ENCODE measurements at places on chromosomes 6 and 20.

GRCh38 chr20:20206788-20207187, 154.5 kb downstream of the CFAP61 start:
- DNase-seq, result no peak

DNA sequence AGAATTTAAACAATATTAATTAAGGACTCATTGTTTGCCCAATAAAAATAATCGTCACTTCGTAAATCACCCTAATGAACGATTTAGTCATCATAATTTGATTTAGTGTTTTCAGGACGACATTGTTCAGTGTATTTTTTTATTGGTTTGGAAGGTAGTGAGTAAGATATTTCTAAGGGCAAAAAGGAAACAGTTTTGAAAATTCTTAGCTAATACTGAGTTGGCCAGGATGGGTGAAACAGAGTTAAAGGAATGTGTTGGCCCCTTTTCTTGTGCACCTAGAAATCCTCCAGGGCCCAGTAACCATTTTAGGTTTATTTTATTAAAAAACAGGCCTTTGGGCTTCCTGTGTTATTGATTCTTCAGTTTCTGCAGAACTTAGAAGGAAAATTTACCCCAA, 25.3 kb downstream of the ANKS1A start:
- DNase-seq, result no peak

- DNase-seq, result no peak
Observed at GRCh38 chr6:54805077-54805476, 41.5 kb upstream of the FAM83B start.

GRCh38 chr6:3455569-3456394, 1.1 kb downstream of the SLC22A23 start:
- DNase-seq, result no peak

DNA sequence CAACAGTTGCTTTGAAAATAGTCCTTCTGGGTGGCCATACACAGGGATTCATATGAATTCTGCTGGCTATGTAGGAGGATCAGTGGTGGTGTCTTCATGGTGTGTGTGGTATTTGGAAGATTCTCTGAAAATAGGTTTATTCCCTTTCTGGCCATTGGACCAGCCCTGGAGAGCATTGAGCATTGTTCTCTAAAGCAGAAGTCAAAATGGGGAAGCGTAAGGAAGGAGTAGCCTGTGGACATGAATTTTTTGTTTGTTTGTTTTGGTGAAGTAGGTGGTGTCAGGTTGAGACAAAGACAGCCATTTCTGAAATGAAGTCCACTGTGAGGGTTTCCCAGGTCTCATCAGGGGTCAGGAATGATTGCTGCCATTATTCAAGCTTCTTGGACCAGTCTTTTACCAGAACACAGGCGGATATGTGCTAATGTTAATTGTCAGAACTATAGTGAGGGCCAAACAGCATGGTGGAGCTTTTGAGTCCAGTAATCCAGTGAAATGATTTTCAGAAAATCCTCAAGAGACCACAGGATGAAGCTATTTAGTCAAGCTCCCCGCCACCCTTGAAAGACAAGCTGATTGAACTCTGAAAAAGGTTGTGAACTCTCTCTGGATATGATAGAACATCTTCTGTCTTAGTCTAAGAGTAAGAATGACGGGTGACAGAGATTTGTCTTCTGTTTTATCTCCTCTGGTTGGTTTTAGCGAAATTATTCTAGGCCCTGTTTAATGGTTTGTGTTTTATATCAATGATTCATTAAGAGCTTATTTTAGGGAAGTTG, 60.0 kb downstream of the DNAH8 start:
- DNase-seq, result no peak

DNA sequence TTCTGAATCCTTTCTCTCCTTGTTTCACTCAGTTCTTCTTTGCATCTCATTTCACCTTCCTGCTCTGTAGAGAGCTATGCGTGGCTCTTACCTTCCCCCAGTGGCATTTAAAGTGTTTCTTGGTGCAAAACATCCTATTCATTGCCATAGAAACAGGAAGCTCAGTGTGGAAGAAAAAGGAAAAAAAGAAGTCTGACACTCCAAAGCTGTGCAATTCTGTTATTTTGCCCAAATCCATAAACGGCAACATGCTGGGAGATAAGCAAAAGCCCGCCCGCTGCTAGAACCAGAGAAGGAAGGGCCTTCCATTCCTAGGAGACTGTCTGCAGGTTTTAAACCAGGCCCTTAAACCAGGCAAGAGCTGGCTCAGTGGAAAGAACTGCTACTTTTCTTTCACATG, 247.1 kb downstream of the HIVEP2 start:
- no peak for DNase-seq

- no peak for DNase-seq
Observed at GRCh38 chr6:85079761-85080160, 315.4 kb upstream of the TBX18 start.

- no peak for DNase-seq
Observed at GRCh38 chr6:111972745-111973117, 81.2 kb upstream of the CCN6 start.

DNA sequence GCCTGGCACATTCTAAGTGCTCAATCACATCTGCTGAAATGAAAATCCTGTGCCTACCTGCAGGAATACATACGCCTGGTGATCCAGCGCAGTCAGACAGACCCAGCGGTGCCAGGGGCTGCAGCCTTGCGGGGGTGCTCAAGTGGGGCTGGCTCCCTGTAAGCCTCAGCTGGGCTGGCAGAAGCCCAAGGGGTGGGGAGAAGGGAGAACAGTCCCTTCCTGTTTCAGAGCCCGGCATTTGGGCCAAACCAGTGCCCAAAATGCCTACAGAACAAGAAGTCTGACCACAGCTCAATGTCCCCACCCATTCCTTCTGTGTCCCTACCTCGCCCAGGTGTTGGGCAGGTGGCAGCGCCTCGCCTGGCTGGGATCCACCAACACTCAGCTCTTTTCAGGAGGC, 22.6 kb downstream of the KCNK15 start:
- no peak for DNase-seq

DNA sequence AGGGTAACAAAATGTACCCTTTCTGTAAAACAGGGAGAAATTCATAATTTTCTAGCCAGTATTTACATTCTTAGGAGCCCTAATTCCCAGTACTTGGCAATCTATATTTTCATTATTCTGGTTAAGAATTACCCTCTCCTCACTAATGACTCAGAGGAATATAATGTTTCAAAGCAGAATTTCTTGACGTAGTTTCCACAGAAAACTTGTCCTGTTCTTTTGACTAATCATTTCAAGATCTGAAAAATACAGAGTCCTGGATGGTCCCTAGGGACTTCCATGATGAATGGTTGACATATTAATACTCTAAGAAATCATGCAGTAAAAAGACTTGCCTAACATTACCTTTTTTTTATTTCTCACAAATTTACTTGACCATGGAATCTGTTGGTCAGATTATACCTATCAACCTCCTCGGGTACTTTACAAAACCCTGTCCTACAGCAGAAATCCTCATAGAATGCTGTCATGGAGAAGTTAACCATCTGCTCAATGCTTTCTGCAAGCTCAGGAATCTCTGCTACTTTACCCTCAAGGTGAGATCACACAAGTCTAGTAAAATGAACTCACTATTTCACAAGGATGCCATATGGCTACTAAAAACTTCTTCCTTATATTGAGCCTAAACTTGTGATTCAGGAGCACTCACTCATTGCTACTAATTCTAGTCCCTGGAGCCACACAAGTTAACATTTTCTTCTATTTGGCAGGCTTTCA, 202.1 kb upstream of the CNR1 start:
- no peak for DNase-seq

- no peak for DNase-seq
Observed at GRCh38 chr20:41183391-41183790, 46.0 kb downstream of the PLCG1 start.

GRCh38 chr6:99422912-99423311, 2.2 kb downstream of the PNISR start:
- DNase-seq, result no peak

GRCh38 chr20:49210101-49210756, 9.0 kb upstream of the DDX27 start:
- DNase-seq, result no peak

- peak; percentile 34 for DNase-seq
Observed at GRCh38 chr6:10801224-10801848, 37.0 kb downstream of the MAK start.

- no peak for DNase-seq
Observed at GRCh38 chr6:21281366-21281765, 312.2 kb upstream of the SOX4 start.

GRCh38 chr20:17725094-17725835, 25.5 kb downstream of the BANF2 start:
- no peak for DNase-seq

DNA sequence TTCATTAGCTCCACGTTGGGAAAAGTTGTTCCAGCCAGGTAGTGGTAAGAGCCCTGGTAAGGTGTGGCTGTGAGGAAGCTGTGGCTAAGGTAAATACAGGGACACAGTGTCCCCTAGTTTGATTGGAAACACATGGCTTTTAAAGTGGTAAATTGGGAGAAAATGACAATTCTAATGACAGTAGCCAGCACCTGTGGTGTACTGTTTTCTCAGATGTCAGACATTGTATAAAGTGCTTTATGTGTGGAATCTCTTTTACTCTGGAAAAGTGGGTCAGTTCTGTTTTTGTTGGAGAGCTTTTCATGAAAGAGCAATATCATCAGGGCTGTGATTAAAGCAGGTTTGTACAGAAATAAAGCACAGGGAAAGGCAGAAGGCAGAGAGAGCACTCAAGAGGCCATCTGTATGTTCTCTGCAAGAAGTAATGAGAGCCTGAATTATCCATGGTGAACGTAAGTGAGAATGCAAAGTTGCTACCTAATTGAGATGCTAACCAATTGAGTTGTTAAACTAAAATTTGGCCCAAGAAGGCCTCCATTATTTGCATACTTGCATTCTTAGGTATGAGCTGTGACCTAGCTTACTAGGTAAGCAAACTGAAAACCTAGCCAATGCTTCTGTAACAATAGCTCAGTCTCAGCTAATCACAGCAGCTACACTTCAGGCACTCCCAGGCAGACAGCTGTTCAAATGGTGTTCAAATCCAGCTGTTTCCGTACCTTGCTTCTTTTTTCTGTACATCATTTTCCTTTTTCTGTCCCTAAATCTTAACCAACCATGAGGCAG, 28.2 kb downstream of the MRAP2 start:
- DNase-seq, result no peak

- DNase-seq, result no peak
Observed at GRCh38 chr6:17519120-17519519, 81.0 kb upstream of the FAM8A1 start.

GRCh38 chr6:37800703-37801604, 18.6 kb upstream of the ZFAND3 start:
- DNase-seq, result no peak

DNA sequence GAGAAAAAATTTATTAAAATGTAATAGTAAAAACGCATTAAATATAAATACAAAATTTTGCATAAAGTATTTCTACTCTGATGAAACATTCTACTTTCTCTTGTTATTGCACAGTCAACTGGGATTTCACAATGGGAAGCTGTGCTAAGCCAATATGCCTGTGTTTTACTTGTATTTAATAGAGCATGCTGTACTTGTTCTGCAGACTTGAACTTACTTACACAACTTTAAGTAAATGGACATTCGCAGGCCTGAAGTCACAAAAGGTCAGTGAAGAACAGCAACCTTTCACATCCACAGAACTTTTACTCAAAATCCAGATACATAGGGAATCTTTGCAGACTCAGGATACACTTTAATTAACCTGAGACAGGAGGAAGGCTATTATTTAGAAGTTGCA, 409.5 kb downstream of the BTBD3 start:
- no peak for DNase-seq

- no peak for DNase-seq
Observed at GRCh38 chr20:9417665-9418064, 96.7 kb upstream of the LAMP5 start.

- no peak for DNase-seq
Observed at GRCh38 chr6:27911956-27912446, at the start of gene OR2B2. Gene OR2B2 (minus strand): TSS chr6:27912396. CDS start chr6:27912319, 77 bp downstream.

- no peak for DNase-seq
Observed at GRCh38 chr6:38528196-38528965, 111.3 kb downstream of the BTBD9 start.

DNA sequence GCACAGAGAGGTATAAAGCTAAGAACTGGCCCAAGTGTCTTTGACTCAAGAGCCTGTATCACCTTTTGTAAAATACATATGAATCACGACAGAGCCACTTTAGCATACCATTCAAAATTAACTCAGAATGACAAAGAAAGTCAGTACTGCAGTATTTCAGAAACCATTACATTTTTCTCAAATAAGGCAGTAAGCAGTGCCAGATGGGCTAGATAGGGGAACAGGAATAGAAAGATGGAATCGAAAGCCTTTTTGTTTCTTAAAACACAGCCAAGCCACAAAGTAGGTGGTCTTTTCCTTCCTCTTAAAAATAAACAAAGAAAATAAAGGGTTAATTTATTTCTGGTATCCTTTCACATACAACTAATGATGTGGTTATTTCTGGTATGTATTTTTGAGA, 10.3 kb downstream of the CLDN20 start:
- DNase-seq, result no peak

DNA sequence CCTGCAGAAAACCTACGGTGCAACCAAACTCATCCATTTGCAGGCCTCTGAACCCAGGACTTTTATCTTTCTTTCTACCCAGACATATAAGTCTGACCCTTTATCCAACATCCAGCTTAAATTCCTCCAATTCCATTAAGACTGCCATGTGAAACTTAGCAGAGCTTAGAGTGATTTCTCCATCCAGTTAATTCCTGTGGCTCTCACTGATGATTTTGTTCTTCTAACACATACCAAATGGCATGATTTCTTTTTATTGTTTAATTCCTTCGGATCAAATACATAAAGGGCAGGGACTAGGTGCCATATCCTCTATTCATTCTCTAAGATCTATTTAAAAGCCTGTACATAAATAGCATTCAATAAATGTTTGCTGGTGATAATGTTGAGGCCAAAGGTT, 92.9 kb downstream of the TASP1 start:
- DNase-seq, result no peak

DNA sequence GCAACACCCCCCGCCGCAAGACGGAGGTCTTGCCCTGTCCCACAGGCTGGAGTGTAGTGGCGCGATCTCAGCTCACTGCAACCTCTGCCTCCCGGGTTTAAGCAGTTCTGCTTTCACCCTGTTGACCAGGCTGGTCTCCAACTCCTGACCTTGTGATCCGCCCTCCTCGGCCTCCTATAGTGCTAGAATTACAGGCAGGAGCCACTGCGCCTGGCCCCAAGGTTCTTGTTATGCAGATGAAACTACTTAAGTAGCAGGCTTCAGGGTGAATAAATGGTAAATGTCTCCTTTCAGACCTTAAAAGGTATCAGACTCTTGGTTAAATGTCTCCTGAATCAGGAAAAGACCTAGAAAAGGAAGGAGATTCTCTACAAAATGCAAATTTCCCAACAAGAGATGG, 95.4 kb upstream of the TMEM181 start:
- DNase-seq, result no peak

DNA sequence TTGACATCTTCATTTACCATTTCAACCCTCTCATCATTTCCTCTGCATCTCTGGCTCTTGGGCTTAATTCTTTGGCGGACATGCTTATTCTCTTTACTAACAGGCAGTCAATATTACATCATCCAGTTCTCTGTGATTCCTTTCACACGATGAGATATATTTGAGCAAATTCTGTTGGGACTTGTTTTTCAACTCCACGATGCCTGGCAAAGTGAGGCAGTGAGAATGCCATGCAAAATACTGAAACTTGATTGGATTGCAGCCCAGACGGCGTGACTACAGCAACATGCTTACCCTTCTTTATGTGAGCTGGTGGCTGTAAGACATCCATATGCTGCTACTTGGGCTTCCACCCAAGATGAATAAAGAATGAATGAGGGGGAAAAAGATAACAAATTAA, 101.7 kb upstream of the SPACA1 start:
- no peak for DNase-seq
